ENCODE measurements at places on chromosomes 7 and 10.
A peak's percentile ranks its signal among the peaks of the same experiment; 100 is the strongest.

DNA sequence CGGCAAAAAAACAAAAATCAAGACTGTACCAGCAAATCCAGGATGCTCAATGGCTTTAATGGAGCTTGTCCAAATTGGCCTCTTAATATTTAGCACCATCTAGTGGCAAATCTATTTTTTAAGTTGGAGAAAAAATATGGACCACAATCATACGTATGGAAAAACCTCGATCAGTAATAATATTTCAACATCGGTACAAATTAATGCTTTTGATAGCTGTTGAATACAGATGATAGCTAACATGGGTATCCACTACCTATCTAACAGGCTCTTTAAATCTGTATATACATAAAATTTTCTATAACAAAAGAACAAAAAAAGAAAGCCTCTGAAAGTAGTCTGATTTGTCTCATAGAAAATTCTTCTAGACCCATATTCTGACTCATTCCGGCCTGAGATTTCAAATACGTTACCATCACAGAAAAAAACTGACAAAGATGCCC is 29.2 kb downstream of the COA1 start:
- no peak for DNase-seq

GRCh38 chr10:35140727-35141126 is 14.1 kb downstream of the CREM start:
- no peak for DNase-seq

DNA sequence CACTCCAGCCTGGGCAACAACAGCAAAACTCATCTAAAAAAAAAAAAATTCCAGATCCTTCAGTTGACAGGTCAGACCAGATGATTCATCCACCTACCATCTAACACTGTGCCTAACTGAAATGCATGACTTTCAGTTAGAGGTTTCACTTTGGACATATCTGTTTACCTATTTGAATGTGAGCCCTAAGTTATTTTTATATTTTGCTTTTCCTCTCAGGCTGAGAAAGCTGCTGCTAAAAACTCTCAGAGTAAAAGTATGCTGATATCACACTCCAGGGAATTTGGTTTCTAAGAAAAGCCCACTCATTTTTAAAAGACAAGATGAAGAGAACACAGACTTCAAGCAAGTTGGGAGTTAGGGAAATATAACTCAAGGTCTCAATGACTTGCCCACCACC is 126.0 kb downstream of the SGMS1 start:
- no peak for DNase-seq

DNA sequence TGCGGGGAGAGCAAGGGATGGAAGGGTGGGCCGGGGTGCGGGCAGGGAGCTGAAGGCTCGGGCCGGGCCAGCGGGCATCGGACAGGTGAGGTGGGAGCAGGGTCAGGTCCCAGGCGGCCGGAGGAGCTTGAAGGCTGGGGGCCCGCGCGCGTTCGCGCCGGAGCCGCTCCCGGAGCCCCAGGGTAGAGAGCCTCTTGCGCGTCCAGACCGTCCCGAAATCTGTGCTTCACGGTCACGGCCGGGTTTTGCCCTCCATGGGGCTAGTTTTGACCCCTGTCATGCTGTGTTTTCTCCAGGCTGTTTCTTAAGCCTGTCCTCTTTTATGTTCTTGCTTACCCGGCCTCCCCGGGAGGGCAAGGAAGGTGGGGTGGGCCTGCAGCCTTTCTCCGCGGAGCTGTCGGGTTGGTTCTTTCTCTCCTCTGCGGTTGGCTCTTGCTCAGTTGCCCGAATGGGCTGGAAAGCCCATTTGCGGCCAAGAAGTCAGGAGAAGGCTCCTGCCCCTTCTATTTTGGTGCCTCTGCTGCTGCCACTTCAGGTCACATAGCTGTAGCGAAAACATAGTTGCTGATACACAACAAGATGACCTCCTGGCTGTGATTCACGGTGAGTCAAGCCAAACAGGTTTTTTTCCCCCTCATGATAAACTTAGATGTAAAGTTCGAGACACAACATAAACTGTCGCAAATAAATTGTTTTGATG is 650 bp downstream of the UBE2D1 start:
- peak; percentile 6 for DNase-seq

DNA sequence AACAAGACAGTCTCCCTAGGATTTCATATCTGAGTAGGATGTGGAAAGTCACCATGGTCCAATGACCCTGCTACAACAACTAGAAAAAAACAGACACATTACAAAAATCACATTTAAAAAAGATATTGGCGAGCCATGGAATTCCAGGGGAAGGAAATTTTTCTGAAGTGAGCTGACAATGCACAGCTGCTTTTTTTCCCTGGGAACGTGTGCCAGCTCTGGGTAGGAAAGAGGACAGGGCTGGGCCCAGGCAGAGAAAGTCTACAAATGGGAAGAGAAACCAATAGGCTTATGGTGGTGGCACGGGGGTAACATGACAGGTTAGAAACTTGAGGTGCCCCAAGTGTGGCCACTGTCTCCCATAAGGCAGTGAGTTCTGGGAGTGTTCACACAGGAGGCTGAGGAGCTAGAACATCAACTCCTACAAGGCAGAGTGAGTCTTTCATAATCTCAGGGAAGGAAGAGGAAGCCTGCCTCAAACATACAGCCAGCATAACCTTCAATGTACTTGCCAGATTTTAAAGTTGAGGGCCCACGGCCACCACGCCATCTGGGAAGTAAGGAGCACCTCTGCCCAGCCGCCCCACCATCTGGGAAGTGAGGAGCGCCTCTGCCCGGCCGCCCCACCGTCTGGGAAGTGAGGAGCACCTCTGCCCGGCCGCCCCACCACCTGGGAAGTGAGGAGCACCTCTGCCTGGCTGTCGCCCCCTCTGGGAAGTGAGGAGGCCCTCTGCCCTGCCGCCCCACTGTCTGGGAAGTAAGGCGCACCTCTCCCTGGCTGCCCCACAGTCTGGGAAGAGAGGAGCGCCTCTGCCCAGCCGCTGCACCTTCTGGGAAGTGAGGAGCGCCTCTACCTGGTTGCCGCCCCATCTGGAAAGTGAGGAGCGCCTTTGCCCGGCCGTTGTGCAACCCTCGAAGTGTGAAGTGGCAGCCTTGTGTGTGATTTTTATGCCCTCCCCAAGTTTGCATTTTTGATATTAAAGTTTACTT is 5.9 kb downstream of the FBXL13 start:
- no peak for DNase-seq

DNA sequence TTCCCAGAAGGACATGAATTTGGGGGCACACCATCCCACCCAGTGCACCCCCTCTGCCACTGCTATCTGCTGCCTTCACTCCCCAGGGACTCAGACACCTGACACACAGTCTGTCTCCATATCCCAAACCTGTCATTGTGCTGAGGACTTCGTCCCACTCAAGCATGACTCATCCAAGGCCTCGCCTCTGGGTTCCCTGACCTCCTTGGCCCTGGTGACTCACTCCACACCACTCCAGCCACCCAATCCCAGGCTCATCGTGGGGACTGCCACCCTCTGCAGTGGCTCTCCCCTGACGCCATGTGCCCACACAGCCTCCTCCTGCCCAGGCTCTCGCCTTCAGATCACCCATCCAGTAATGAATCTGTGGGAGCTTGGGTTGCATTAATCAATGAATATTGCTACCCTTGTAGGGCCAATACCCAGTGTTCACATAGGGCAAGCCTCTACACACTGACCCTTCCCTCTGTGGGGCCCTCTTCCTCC is 6.6 kb upstream of the INSIG1 start:
- DNase-seq, result no peak

DNA sequence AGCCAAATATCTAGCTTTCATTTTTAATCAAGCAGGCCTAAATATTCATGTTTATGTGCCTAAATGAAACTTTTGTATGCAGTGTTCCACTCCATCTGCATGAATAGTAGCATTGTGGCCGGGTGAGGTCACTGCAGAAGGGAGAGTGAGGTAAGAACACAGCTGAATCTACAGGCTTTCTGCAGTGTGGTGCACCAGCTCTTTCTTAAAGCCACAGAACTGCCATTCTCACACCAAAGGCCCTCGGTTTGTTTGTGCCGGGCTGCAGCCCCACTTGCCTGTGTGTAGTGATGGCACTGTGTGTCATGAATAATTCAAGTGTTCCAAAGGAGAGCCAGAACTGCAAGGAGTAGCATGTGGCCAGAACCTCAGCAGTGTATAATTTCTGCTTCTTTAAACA is 204.1 kb downstream of the TRIL start:
- DNase-seq, result no peak

- DNase-seq, result no peak
Measured at GRCh38 chr7:17474724-17475344, 176.4 kb downstream of the AHR start.

GRCh38 chr7:147298611-147299043 is 1182.0 kb downstream of the CNTNAP2 start:
- DNase-seq, result no peak

- DNase-seq, result no peak
Measured at GRCh38 chr10:18455086-18455884, 196.1 kb downstream of the NSUN6 start.

- DNase-seq, result no peak
Measured at GRCh38 chr7:87875151-87876039, 765 bp downstream of the SLC25A40 start.

- DNase-seq, result no peak
Measured at GRCh38 chr7:28921822-28922221, 36.3 kb downstream of the TRIL start.

- no peak for DNase-seq
Measured at GRCh38 chr10:6171881-6172695, 30.6 kb upstream of the PFKFB3 start.

DNA sequence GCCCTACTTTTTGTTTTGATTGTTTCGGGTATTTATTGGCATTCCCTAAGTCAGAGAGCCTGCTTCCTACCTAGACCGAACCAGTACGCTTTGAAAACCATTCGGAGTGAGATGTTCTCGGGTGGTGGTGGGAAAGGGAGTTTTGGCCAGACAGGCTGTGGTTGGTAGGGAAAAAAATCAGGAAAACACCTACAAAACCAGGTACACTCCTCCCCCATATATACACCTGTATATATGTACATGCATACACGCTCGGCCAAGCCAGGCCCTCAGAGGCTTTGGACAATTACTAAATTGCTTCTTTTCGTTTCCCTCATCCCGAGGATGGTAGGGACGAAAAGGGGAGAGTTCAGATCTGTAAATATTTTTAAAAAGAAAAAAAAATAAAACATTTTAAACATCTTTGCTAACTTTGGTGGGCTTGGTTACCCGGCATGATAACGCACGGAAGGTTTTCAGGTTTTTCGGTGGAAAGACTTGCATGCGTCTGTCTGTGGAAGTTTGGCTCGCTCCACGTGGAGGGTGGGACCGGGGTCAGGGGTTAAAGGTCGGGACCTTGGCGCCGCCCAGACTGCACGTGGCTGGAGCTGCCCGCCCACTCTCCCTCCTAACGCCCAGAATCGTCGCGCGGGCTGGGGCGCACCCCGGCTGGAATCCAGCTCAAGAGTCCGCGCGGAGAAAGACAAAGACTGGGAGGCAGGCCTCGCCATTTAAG is 2.5 kb downstream of the HMX2 start:
- no peak for DNase-seq

DNA sequence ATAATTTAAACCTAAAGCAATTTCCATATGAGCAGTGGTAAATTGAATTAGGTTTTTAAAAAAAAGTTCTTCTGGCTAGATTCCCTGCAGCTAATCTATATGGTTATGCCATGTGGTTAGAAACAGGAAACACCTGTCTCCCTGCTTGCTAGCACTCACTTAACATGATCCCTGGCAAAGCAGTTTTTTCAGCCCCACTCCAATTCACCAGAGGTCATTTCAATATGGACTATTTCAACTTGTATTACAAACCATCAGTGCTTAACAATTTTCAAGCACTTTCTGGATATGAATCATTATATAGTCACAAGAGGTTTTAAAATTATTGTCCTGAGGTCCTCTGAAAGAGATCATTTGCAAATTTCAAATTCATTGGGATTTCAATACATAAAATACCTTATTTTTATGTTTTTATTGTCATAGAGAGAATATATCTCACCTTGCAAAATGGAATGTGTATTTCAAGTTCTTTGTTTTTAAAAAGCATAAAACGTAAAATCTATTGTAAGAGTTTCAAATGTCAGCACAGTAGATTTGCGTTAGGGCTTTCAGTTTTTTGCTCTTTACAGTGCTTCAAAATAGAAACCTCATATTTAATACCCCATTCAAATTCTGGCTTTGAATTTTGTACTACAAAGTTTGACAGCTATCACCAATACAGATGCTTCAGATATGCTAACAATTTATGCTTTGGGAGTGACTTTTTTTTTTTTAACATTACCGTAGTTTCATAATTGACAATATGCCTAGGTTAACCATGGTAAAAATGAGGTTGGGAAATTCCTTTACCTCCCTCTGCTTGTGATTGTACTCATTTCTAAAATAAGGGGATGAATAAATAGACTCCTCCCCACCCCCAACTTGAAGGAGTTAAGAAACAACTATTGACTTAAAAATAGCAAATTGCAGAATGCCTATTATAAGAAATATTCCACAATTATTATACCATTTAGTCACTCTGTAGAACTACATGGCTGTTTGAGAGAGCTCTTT is 117.5 kb upstream of the HGF start:
- no peak for DNase-seq

DNA sequence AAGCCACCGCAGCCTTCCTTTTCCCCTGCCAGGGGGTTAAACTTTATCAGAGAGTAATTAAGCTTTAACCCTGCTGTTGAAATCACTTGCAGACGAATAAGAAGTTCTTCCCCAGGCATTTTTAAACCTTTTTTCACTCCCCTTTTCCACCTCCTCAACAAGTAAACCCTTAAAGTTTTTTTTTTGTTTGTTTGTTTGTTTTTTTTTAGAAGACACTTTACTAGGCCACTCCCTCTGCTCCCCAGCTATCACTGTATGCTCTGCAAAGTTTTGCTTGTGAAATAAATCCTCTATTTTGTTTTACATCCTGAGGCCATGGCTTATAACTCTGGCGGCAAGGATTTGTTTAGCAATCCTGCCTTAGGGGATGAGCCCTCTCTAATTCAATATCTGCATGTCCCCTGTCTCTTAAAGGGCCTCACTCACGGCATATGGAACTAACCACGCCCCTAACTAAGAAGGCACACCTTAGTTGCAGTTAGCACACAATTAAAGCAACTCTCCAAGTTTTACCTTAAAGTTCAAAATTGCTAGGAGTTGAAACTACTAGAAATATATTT is 1354.7 kb upstream of the LRRTM3 start:
- DNase-seq, result no peak

GRCh38 chr10:29948881-29949355 is 110.5 kb downstream of the JCAD start:
- no peak for DNase-seq

- DNase-seq, result no peak
Measured at GRCh38 chr10:125177641-125178640, 17.6 kb upstream of the CTBP2 start.

GRCh38 chr7:30286749-30287148 is 2.4 kb downstream of the ZNRF2 start:
- no peak for DNase-seq

Measured in GM12892 (cell line).